ENCODE measurements at places on chromosomes 16 and 17.

- DNase-seq, result no peak
Observed at GRCh38 chr17:66712453-66712852, 122.5 kb upstream of the CACNG5 start.

GRCh38 chr17:72515291-72516065 lies 394.7 kb downstream of the SOX9 start:
- DNase-seq, result peak; percentile 76

DNA sequence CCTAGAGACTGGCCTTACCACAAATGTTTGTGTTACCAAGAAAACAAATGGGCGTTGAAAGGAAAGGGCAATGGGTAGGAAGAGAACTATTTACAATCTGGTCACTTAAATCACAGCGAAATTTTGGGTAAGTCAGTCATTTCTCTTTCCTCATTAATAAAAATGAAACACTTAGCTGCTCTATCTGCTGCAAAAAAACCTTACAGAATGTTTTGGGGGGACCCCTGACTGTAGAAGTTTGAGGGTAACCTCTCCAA lies 742 bp upstream of the NUTF2 start:
- no peak for DNase-seq

- DNase-seq, result no peak
Observed at GRCh38 chr17:64497565-64498035, 746 bp upstream of the POLG2 start.
